COLO829 (cell line): ENCODE measurements at places on chromosomes 5 and 9.
A peak's percentile ranks its signal among the peaks of the same experiment; 100 is the strongest.

GRCh38 chr5:137995077-137995748, 37.7 kb downstream of the FAM13B start:
- no peak for DNase-seq

DNA sequence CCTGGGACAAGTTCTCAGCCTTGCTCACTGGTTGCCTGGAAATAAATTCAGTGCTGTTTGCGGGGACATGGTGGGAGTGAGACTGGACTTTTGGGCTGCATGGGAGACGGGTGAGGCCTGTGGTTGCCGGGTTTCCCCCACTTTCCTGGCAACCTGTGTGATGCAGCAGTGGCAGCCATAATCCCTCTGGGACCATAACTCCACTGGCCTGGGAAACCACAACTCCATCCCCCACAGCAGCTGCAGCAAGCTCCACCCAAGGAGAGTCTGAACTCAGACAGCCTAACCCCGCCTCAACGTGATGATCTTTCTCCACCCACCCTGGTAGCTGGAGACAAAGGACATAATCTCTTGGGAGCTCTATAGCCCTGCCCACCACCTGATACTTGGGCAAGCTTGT, 349.9 kb downstream of the PIK3R1 start:
- no peak for DNase-seq

- no peak for DNase-seq
Observed at GRCh38 chr5:140916325-140916724, 9.8 kb upstream of the PCDHAC1 start.

GRCh38 chr9:104835161-104835560, 71.2 kb downstream of the NIPSNAP3B start:
- DNase-seq: no peak

GRCh38 chr5:141434006-141434405, 3.7 kb downstream of the PCDHGA12 start:
- DNase-seq: no peak

GRCh38 chr9:25461416-25461815, 216.8 kb downstream of the TUSC1 start:
- no peak for DNase-seq

- no peak for DNase-seq
Observed at GRCh38 chr9:100117316-100117715, 18.3 kb downstream of the INVS start.

GRCh38 chr9:34665067-34665380, 2.6 kb upstream of the CCL27 start:
- DNase-seq: no peak

- DNase-seq: no peak
Observed at GRCh38 chr5:168647083-168647482, 67.9 kb upstream of the PANK3 start.

- no peak for DNase-seq
Observed at GRCh38 chr5:125011947-125012346, 265.5 kb upstream of the ZNF608 start.

DNA sequence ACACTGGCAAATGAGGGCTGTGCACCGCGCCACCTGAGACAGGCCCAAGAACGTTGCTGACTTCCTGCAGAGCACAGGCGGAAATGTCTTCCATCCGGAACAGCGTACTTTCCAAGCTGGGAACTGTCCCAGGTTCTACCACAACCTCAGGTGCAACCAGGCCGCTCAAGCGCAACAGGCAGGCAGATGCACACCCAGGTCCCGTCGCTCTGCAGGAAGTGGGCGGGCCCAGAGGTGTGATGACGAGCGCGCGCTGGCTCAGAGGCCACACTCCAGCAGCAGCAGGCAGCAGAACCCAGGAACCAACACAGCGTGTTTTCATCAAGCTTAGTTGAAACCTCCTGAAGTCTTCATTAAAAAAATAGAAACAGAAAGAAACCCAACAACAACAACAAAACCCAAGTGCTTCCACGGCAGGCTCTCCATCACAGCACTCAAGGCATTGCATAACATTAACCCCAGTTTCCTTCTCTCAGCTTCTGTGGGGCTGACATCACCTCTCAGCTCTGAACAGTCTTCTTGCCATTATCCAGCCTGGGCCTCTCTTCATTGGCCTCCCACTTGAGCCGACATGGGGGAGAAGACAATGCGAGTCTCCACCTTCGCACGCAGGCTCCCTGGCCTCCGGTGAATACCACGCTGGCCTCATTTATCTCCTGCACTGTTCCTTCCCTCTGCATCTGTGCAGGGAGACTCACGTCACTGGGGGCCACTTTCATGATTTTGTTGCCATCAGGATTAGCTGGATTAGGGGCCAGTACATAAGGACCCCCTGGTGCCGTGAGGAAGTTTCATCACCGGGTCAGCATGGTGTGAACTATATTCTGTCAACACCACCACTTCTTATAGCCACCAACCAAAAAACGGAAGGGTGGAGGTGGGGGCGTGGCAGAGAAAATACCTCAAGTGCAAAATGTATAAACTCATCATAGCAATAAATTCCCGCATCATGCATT, 22.1 kb downstream of the PTCH1 start:
- DNase-seq: no peak

DNA sequence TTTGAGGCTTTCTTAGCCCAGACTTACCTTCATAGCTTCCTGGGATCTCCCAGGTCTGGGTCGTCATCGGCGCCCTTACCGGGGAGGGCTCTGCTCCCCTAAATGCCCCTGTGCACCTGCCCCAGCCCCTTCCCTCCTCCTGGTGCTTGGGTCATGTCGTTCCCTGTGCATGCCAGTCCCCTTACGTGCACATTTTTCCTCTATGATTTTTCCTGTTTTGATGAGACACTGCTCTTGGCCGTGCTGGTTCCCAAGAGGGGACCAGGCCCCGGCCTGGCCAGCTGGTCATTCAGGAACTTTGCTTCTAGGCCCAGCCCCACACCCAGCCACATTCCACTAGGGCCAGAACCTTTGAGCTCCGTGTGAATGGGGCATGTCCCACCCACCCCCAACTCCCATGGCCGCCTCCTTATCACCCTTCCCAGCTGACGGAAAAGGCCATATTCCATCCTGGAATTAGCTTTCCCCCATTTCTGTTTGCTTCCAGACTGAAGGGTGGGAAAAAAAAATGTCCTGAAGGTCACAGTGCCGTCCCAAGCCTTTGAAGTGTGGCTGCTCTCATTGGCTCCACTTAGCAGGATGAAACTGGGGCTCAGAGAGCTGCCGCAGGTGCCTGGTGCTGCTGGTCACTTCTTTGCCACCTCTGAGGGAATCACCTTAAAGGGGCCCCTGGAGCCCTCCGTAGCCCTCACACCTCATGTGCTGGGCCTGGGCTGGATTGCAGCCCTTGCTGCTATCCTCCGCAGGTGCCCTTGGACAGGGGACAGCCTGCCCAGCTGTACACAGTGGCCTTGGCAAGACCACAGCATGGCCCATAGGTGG, 25.1 kb downstream of the ERGIC1 start:
- no peak for DNase-seq

DNA sequence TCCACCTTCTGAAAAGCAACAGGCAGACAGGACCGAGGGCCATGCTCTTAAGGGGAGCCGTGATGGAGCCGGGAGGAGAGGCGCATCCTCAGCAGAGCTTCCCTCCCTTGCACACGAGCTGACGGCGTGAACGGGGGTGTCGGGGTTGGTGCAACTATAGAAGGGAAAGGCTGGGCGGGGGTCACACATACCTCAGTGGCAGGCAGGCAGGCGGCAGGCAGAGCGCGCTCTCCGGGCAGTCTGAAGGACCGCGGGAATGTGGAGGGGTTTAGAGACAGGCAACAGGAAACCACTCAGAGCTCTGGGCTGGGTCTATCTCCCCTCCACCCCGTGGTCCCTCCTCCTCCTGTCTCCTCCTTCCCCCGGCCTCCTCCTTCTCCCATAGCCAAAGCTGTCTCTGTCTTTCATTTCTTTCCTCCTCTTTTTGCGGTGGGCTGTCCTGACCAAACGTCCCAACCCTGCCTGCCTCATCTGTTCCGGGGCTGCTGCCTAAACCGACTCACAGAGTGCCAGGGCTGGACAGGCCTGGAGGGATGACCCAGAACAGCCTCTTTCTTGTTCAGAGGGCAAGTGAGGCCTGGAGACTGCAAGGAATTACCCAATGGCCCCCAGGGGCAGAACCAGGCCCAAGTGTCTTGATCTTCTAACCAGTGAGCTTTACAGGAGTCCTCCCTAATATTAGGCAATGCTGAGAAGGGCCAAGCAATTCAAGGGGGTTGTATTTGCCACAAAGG, at the start of gene SPARC:
Gene SPARC (minus strand): TSS at position 242 of the 734 bp plus-strand sequence. CDS start 10,727 bp downstream, outside the sequence.
- peak; percentile 50 for DNase-seq

DNA sequence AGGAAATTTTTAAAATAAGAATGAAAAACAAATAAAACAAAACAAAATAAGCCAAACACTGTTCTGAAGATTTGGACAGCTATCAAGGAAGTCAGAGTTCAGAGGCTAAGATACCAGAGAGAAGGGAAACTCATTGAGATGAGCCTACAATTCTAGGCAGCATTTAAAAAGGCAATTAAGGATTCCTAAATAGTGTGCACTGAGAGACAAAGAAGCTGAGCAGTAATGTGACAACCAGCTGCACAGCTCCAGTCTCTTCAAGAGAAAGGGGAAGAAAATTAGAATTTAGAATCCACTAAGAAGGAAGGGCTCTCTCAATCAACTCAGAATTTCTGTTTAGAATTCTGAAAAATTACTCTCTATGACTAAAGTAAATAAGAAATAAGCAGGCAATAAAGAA, 246.7 kb upstream of the COX7C start:
- no peak for DNase-seq

DNA sequence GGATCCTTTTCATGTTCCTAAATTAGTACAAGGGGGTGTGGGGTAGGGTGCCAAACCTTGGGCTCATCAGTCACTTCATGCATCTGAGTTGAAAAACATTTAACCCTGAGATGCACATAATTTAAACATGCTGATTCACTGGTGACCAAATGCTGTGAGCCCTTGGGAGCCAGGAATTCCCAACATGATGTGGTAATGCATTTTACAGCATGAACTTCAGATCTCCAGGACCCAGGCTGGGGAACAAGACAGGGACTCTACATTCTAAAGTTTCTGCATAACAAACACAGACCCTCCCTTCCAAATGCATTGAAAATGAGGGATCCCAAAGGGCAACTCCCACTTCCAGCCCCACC, 322.2 kb downstream of the NDUFS4 start:
- DNase-seq: no peak
